NCI-H1105 (cell line): ENCODE measurements at places on chromosomes 16 and 17.

DNA sequence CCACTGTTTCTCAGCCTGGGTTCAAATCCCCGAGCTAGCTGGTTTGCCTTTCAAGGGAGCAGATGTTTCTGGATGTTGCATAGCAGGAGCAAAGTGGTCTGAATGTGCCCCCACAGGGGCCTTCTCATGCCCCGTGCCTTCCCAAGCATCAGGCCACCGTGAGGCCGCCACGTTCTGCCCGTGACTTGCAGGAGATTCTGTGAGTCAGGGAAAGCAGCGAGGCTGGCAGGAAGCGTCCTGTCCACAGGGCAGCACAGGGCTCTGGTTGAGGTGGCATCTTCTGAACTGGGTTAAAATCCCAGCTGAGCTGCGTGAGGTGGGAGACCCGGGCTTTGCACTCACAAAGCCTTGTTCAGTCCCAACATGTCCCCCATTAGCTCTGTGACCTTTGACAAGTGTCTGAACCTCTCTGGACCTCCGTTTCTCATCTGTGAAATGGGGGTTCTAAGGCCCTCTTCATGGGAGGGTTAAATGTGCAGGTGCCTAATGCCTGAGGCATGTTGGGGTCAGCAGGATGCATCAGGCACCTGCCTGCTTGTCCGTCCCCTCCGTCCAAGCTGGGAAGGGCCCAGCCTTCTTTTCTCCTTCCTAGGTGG, 94.8 kb upstream of the PLCG2 start:
- DNase-seq = no peak

GRCh38 chr16:53034306-53034705, 18.4 kb downstream of the CHD9NB start:
- DNase-seq = no peak

- no peak for DNase-seq
Measured at GRCh38 chr17:67474081-67474661, 97.1 kb downstream of the PITPNC1 start.

DNA sequence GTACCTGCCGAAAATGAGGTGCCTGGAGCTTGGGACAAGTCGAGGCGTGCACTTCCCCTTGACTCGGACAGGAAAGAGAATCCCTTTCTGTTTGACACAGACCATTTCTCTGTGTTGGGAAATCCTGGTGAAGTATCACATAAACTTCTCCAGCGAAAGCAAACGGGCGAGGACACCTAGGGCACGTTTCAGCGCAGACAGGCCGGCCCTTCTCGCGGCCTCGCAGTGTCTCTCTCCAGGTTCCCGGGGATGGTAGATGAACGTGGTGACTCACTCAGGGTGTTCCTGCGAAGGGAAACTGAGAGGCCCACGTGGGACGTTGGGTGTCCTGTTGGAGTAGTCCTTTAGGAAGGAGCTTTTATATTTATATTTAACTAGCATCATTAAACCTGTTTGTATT, 36.3 kb upstream of the ZNF750 start:
- DNase-seq = no peak

DNA sequence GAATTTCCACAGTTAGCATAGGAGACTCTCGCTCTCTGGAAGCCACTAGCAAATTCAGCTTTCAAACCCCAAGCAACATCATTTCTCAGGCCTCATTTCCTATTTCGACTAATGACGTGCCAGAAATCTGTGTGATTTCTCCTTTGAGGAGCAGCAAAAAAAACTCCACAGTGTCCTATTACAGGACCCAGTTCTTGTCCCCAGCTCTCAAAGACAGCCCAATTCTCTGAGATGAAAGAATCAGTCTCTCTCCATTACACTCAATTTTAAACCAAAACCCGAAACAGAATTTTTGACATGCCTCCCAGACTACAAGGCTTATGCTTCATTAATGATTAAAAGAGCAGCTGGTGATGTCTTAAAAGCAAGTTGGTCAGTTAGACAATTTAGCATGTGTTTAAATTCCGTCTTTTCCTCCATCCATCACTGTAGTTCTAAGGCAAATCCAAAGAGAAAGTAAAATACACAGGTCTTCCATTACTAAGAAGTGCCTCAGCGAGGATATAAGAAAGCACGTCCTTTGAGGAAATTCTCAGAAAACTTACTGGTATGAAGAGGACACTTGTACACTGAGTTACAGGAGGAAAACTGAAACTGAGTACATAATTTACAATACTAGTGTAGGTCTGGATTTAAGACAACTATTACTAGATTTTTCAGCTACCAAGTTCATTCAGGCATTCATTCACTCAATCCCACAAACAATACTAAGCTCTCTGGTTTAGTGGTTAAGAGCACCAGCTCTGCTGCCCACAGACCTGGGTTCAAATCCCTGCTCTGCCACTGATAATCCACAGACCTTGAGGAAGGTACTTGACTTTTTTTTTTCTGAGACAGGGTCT, 12.5 kb downstream of the TOM1L2 start:
- no peak for DNase-seq

DNA sequence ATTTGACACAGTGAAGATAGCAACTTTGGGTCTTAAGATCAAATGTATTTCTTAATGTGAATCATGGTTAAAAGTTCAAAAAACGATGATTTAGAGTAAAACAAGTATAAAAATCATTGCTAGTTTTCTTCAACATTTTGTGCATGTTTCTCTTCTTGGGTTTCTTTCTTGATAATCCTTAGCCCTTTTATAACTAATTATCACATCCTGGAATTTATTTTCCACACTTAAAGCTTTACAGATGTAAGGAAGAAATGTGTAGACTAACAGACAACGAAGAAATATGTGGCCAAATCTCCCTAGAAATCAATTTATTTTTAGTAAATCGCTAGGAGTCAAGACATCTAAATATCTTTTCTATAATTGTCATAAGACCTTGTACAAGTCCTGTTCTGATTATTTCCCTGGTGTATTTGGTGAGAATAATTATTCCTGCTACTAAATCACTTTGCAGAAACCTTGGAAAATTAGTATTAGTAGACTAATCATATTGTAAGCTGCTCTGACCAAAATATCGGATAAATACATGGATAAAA, 4.9 kb downstream of the NACA2 start:
- no peak for DNase-seq

- DNase-seq = no peak
Measured at GRCh38 chr16:89244754-89245153, 27.3 kb downstream of the ZNF778 start.

- no peak for DNase-seq
Measured at GRCh38 chr17:39688945-39689344, 1.1 kb upstream of the PGAP3 start.

DNA sequence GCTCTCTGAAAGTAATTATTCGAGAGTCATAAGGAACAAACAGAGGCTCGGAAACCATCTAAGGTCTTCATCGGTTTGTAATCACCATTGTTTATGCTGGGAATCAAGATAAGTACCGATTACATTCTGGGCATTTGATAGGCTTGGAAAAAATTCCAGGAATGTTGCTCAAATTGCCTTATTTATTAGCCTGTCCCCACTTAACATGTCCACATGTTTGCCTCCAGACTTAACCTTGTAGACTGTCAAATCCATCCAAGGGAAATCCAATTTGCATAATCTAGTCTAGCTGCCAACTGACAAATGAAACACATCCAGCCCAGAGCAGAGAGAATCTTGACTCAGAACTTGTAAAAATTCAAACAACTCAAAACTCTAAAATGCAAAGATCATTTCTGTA, 51.3 kb upstream of the TMC5 start:
- no peak for DNase-seq

DNA sequence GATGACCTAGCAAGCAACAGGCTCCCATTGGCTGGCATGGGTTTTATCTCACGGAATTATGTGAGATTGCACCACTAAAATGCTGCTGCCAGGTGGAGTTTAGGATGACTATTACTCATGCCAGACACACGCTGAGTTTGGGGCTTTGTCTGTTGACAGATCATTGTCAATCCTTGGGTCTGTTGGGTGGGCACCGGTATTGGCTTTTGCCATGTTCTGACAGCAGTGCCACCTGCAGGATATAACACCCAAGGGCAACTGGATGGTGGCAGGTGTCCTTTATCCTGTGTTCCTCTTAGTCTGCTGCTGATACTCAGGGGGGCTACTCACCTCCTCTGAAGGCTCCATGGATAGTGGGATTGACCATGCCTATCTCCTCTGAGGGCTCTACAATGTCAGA, 221.6 kb upstream of the DYNLRB2 start:
- no peak for DNase-seq

- no peak for DNase-seq
Measured at GRCh38 chr17:65254166-65254565, 117.0 kb downstream of the RGS9 start.

- DNase-seq = no peak
Measured at GRCh38 chr16:55700961-55701360, 45.2 kb downstream of the SLC6A2 start.

DNA sequence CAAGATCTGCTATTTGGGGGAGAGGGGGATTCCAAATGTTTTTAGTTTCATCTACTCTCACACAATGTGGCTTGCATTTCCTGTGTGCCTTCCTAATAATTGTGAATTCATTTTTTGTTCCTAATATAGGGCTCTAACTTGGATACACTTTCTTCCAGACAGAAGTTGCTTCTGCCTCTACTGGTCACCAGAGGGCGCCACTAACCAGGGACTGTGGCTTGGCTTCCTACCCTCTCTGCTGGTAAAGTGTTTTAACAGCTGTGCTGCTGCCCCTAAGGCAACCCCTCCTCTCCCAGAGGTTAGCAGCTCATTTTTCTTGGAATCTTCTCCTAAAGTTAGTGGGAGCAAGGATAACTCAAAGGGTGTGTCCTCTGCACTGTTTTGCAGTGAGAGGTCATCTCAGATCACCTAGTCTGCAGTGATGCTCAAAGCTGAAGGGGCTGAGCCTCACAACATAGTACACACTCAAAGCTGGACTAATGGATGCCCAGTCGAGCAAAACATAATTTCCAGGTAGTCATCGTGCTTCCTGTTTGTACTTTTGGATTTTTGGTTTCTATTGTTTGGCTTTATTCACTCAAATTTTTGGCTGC, 5.0 kb upstream of the PRSS54 start:
- no peak for DNase-seq

- DNase-seq = no peak
Measured at GRCh38 chr16:2720064-2720457, at the start of gene PRSS27. Gene PRSS27, minus strand, starts transcription at chr16:2720224. Its CDS starts 64 bp downstream, at chr16:2720160.

DNA sequence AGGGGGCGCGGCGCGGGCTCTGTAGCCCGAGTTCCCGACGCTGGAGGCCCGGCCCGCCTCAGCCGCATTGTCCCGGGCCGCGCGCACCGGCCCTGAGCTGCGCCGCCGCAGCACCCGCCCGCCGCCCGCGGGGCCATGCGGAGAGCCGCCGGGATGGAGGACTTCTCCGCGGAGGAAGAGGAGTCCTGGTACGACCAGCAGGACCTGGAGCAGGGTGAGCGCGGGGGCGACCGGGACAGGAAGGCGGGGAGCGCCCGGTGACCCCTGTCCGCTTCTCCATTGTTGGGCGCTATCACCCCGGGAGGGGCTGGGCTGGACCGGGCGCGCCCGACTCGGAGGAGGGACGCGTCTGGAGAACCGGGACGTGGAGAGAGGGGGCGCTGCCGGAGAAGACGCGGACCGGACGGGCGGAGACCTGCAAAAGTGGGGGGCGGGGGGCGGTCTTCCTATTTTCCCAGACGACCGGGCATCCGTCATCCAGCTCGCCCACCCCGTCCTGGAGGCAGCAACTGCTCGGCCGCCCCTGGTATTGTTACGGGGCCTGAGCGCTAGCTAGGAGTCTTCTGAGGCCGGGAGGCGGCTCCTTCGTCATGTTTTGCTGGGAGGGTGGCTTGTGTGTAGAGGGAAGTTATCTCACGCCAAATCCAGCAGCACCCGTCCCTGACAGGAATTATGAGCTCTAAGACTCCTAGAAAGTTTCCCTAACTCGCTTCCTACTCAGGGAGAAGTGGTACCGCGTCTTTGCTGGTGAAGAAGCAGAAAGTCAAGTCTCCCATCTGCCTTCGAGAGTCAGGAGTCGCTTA, 678 bp downstream of the CDR2L start:
- DNase-seq = peak; percentile 3

DNA sequence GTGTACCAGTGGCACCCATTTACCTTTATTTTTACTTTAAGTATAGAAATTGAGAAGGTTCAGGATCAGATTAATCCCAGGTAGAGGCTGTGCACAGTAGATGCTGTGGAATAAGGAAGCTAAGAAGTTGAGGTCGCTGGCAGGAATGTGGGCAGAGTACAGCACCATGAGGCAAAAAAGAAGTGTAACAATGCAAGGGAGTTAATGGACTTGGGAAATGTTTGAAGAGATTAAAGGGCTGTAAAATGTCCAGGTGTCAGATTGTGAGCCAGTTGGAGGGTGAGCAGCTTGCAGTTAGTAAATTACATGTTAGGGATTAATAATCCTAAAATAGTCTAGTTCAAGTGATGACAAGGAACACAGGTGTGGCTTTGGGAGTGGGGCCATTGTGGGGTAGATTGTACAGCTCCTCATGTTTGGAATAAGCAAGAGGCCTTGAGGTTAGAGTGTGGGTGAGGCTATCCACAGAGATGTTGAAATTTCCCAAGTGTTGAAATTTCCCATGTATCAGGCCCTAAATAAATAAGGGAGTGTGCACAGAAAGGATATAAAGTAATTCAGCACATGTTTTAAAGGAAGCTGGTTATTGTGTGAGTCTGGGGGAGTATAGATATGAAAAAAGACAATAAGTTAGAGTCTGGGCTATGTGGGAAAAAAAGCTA, 21.5 kb downstream of the TAT start:
- DNase-seq = no peak

GRCh38 chr17:29740017-29740416, 117.3 kb upstream of the CORO6 start:
- no peak for DNase-seq

- no peak for DNase-seq
Measured at GRCh38 chr16:56019274-56019673, 144.1 kb upstream of the CES5A start.

- no peak for DNase-seq
Measured at GRCh38 chr17:33396818-33397217, 103.7 kb upstream of the ASIC2 start.

- DNase-seq = no peak
Measured at GRCh38 chr17:48630925-48631692, 5.0 kb upstream of the HOXB9 start.

DNA sequence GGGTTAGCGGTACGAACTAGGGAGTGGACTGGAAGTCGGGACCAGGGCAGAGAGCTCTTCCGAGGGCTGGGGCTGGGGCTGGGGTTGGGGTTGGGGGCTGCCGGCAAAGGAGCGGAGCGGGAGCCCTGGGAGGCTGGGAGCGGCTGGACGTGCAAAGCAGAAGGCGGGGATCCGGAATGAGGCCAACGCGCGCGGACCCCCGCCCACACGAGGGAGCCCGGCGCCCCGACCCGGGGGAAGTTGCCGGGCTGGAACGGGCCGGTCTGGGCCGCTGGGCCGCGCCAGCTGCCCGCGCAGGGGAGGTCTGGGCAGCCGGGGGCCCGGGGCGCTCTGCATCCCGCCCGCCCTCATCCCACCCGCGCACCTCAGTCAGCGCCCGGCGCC, 323 bp downstream of the ST3GAL2 start:
- DNase-seq = no peak

DNA sequence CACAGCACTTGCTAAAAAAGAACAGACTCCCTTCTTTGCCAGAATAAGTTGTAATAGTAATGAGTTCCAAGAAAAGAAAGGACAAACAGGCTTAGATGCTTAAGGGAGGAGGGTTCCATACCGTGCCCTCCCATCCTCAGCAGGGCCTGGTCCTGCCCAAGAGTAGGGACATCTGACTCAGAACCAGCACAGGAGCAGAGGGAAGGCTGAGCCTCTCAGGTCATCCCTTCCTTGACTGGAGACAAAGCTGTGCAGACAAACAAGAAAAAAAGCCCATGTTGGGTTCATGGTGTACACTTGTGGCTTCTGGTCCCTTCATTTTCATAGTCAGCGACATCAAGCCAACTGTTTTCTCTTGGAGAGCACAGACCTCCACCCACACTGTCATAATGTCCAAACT, 44.2 kb upstream of the NDRG4 start:
- DNase-seq = no peak

- no peak for DNase-seq
Measured at GRCh38 chr16:80125677-80126076, 415.1 kb upstream of the DYNLRB2 start.
